ENCODE measurements at places on chromosomes 12 and 14.
A peak's percentile ranks its signal among the peaks of the same experiment; 100 is the strongest.

DNA sequence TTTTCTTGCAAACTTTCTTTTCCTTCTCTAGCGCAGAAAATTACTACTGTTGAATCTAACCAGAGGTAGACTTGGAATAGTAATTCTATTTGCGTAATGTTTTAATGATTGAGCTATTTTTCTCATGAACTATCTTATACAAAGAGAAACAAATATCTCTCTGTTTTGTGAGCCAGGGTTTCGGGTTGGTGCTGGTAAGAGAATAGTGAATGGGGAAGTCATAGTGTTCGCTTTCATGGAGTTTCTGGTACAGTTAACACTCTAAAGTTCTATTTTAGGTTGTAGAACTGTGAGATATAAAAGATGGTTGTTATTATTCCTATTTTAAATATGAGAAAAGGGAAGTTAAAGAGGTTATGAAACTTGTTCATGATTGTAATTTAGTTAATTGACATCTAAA, 6.6 kb downstream of the CLEC1B start:
- peak; percentile 75 for DNase-seq

GRCh38 chr14:68685419-68686204, 107.3 kb downstream of the ZFP36L1 start:
- DNase-seq: no peak

- DNase-seq: no peak
These were observed 9.6 kb downstream of the MARS1 start for GRCh38 chr12:57497223-57498131.

- DNase-seq: no peak
These were observed 855.3 kb upstream of the FLRT2 start for GRCh38 chr14:84674636-84675035.

DNA sequence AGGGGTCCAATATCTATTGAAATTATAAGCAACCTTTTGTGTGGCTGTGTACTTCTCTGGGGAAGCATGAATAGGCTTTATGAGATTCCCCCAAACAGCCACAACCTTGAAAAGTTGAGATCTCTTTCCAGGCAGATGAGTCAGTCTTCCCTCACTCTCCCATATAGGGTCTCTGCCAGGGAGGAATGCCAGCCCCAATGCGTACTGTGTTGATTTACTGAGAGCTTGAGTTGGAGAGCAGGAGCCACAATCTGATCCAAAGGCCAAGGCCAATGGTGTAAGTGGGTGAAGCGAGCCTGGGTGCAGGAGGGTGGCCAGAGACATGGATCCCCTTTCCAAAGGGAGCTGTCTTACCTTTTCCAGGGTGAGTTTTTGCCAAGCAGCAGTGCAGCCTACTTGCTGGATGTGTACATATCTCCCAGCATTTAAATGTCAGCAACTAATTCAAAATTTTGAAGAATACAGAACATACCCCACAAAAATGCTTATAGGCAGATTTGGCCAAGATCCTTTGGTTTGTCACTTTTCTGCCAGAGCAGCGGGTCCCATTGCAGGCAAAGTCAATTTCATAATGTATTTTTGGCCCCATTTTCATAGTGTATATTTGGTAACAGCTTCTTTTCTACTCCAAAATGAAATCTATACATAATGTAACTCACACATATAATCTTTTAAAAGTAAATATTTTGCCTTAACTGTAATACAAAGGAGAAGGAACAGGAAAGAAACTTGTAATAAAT, 88.2 kb downstream of the TBC1D30 start:
- DNase-seq: no peak

- DNase-seq: no peak
These were observed 52.3 kb downstream of the MBIP start for GRCh38 chr14:36268121-36268520.

DNA sequence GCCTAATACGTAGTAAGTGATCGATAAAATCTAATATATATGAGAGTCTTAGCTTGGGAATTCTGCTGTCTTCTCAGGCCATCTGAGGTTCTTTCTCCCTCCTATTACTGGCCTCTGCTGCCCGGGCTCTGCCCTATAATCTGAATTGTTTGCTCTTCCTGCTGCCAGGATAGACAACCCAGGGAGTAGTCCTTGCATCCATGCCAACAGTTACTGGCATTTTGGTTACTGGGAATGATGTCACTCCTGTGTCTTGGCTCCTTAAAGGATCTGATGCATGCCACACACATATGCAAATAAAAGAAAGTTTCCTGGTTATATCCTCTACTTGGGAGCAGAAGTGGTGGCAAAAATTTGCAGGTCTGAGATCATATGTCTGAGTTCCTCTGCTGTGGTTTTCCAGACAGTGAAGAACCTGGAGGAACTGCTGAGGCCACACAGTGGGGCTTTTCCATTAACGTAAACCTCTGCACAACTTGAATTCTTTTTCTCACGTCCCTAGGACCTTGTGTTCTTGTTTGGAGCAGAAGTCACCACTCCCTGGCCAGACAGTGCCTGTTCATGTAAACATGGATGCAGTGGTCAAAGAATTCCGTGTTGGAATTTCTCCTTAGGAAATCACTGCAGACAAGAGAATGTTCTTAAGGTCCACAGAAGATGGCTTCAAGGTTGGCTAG, 320.6 kb upstream of the TBX3 start:
- DNase-seq: no peak

DNA sequence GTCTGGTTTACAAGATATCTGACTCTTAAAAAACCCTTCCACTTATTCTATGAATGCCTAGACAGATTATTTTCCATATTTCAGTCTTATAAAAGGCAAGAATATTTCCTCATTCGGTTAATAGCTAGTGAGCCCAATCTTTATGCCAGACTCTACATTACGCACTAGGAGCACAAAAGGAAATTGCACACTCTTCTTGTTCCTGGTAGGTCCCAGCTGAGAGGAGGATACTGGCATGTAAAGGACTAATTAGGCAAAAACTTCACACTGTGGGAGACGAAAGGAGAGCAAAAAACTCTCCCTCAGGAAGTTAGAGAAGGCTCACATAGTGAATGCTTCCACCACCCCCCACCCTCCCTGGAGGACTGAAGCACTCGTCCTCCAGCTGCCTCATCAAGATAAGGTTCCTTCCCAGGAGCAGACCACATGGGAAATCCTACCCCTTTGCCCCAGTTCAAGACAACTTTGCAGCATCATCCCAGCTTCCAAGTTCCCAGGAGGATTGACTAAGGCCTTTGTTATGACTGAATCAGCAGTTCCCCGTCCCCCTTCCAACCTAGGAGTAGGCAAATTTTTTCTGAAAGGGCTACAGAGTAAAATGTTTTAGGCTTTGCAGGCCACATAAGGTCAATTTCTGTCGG, 14.5 kb downstream of the CAPZA3 start:
- no peak for DNase-seq

- DNase-seq: no peak
These were observed 7.6 kb downstream of the GCH1 start for GRCh38 chr14:54894995-54895394.

DNA sequence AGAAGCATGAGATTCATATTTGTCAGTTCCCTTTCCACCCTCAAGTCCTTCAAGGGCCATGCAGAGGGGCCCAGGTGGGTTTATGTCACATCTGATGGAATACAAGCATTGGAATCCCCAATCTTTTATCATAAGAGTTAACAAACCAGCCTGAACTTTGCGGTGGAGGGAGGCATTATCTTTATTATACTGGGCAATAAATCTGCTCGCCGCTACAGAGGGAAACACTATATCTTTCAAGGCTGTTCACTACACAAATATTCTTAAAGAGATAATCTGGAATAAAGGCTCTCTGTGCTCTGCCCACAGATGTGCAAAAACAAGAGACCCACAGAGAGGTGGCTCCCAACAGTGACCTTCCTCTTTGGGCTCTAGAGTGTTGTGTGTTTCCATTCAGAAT, 153.6 kb upstream of the PLEKHA5 start:
- no peak for DNase-seq

DNA sequence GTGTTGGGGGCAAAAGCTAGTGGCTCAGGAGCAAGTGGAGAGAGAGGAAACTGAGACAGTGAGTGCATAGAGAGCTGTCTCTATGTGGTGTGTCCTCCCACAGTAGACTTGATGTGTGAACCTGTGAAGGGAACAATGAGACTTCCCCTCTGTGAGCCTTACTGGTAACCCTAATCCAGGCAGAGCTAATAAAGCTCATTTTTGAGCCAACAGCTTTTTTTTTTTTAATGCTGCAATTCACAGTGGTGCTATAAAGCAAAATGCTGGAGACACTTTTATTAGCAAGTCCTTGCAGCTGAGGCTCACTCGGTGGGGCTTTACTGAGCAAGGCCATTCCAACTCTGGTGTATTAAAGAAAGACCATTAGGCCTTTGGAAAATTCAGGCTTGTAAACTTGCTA, 26.9 kb downstream of the FBXW8 start:
- no peak for DNase-seq

- DNase-seq: peak; percentile 56
These were observed 308.5 kb downstream of the ATXN7L3B start for GRCh38 chr12:74846116-74846515.

GRCh38 chr12:14373217-14373616, 7.7 kb downstream of the ATF7IP start:
- peak; percentile 87 for DNase-seq

DNA sequence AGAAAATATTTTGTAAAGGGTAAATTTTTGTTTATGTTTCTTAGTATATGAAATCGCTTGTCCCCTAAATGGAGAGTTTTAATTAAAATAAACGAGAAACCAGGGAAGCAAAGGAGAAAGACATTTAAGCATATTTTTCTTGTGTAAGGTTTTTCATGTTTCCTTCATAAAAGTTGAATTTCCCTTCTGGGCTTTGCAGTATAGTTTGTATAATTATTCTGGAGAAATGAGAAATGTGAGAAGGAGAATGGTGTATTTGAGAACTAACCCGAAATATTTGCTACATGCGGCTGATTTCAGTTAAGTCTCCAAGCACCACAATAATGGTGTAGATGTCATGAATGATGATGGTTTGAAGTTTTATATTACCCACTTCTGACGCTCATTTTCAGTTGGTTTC, 307.7 kb upstream of the SEL1L start:
- no peak for DNase-seq

Measured in foreskin melanocyte (primary cell).